ENCODE measurements at places on chromosomes 2 and 18.

DNA sequence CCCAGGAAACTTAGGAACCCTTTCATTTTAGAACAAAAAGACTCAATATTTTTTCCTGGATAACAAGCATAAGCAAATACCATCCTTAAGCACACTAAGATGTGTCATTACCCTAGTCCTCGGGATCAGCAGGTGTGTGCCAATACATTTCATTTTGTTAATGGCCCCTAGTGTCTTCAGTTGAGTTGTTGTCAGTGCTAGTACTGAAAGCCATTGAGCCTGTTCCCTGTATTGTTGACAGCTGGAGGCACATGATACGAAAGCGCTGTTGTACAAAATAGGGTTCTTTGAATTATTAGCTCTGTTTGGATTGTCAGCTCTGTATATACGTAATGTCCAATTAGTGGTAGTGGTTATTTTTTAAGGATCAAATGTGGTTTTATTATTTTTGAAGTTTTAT, 29.5 kb downstream of the VAPA start:
- no peak for DNase-seq

DNA sequence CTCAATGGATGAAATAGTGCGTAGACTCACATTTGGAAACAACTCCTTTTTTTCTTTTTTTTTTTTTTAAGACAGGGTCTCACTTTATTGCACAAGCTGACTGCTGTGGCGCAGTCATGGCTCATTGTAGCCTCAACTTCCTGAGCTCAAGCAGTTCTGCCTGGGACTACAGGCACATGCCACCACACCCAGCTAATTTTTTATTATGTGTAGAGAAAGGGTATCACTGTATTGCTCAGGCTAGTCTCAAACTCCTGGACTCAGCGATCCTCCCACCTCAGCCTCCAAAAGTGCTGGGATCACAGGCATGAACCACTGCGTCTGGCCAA, 17.4 kb downstream of the HAT1 start:
- no peak for DNase-seq

DNA sequence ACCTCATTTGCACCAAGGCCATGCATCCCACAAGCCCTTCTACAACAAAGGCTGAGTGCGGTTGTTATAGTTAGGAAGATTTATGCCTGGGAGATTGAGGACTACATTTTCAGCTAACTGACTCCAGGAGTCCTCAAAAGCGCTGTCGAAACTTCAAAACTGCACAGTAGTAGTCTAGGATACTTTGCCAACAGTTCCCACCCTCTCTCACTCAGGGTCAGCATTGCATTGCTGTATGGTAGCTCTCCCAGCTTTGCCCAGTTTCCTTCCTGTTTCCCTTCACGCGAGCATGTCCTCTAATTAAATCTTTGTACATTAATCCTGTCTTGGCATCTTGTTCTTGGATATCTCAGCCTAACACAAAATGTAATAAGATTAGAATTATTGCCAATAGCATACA, 420.6 kb upstream of the UBE2E3 start:
- no peak for DNase-seq

DNA sequence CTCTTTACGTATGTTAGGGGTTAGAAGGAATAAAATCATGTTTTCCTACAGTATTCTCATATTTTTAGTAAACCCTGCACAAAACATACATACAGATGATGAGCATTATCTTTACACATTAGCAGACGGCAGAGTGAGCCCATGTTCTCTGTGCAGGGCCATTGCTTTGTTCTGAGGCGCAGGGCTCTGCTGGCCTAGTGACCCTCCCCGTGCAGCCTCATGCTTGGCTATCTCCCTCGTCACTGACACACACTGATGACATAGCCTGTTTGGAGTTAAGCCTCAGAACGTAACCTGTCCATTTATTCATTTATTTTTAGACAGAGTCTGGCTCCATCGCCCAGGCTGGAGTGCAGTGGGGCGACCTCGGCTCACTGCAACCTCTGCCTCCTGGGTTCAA, 115.9 kb upstream of the FOSL2 start:
- no peak for DNase-seq

GRCh38 chr2:238183821-238184220, 19.7 kb downstream of the ILKAP start:
- no peak for DNase-seq

GRCh38 chr2:218711550-218711929, 905 bp downstream of the TTLL4 start:
- no peak for DNase-seq

GRCh38 chr2:148279216-148279615, 258.3 kb downstream of the MBD5 start:
- DNase-seq: no peak

DNA sequence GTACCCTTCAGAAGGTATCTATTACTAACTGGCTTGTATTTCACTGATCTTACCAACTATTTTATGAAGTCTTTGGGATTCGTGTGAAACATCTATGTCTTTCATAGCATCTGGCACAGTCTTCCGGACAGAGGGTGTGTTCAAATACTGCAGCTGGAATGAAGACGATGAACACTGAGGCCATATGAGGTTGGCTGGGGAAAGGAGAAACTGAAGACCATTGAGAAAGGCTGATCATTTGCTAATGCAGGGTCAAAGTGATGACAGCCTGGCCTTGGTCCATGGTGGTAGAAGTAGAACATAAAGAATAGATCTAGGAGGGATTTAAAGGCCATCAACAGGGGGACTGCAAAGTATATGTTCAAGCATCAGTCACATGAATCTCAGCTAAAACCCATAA, 132.7 kb downstream of the CCBE1 start:
- DNase-seq: no peak

DNA sequence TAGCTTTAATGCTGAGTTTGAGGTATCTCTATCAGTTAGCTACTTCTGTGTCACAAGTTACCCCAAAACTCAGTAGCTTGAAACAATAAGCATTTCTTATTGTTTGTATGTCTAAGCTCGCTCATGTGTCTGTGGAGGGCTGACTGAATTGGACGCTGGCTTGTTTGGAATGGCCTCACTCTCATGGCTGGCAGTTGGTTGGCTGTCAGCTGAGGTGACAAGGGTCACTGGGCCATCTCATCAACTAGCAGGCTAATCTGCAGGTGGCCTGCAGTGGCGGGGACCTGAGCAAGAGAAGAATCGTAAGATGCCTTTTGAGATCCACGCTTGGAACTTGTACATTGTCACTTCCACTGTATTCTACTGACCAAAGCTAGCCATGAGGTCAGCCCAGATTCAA, 13.4 kb upstream of the DLX2 start:
- DNase-seq: no peak

DNA sequence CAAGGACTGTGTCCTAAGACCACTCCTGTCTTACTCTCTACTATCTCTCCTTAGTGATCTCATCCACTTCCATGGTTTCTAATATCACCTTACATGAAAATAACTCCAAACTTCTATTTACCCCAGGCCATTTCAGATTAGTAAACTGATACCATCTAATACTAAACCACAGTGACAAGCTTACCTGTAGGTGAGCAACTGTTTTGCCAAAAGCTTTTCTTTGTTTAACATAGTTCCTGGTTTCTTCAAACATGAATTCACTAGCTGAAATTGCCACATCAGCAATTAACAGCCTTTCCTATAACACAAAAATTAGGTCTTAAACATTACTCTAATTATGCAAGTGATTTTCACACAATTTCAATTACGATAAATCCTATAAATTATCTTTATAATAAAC, 22.1 kb downstream of the ACADL start:
- DNase-seq: peak; percentile 63

- DNase-seq: no peak
Measured at GRCh38 chr2:27347641-27348040, 8.9 kb downstream of the GTF3C2 start.

DNA sequence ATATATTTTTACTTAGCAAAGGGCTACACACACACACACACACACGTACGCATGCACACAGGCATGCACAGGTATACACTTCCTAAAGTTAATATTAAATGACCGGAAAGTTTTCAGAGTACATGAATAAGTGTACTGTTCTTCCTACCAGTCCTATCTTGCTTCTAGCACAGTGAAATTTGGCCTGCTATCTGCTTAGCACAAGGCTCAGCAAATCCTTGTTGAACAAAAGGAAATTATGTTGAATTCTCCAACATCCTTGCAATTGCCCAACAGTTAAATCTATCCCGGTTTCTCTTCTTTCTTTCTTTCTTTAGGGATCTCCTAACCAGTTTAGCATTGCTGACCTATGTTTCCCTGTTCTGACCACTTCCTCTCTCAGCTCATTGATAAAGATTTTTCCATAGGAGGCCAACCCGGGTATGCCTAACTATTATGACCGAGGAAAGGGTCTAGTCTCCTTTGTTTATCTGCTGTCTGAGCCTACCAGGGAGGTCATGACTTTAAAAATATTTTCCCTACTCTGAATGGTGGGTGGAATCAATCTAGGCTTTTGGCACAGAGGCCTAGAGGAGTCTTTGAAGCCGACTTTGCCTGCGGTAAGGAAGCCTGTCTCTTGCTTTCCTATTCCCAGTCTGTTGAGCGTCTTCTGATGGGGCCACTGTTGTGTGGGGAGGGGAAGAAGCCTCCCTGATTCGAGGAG, 400.7 kb downstream of the HRH4 start:
- DNase-seq: peak; percentile 20

GRCh38 chr2:48114256-48114655, 208.0 kb upstream of the FBXO11 start:
- peak; percentile 100 for DNase-seq

DNA sequence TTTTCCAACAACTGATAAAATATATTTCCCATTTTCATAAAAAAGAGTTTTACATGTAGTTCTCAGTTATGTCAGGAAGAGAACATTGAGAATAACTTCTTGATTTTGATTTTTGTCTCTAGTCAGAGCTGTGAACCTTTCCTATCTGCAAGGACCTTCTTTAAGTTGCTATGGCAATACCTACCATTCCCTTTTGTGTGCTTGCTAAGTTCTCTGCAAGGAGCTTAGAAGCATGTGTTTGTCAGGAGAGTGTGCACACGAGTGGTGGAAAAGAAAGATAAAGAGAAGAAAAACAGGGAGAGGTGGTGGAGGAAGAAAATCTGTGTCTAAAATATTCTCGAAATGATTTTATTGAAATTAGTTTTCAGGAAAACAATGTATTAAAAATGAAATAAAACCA, 140.3 kb upstream of the SLC8A1 start:
- DNase-seq: no peak

DNA sequence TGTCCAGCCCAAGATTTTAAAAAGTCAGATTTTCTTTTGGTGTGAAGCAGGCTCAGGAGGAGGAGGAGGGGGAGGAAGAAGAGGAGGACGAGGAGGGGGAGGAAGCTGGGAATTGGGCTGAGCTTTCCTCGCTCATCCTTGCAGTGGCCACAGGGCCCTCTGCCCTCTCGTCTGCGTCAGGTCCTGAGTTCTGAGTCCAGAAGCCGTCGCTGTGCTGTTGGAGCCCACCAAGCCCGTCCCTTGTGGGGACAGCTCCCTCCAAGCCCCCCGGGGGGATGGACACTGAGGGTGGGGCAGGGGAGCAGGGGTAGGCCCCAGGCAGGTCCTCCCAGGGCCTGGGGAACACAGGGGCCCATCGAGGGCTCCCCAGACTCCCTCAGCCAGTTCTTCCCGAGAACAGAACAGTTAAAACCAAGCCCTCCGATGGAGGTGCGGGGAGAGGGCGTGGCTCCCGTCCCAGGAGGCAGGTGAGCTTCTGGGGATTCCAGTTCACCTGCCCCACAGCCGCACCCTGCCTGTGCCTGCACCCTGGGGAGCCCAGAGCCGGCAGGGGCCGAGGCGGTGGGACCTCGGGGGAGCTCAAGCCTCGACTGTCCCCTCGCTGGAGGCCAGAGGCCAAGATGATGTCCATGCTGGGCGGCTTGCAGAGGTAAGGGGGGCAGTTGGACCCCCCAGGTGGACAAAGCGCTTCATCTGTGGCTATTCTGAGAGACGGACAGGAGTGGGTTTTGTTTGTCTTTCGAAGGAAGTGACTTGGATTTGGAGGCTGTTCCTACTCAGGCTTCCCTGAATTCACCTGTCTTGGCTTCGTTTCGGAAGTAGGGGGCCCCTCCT, at the start of gene GAL3ST2:
TSS of gene GAL3ST2 (plus strand) at position 487 of the 834 bp plus-strand sequence. CDS start at position 621, 134 bp downstream.
- no peak for DNase-seq

DNA sequence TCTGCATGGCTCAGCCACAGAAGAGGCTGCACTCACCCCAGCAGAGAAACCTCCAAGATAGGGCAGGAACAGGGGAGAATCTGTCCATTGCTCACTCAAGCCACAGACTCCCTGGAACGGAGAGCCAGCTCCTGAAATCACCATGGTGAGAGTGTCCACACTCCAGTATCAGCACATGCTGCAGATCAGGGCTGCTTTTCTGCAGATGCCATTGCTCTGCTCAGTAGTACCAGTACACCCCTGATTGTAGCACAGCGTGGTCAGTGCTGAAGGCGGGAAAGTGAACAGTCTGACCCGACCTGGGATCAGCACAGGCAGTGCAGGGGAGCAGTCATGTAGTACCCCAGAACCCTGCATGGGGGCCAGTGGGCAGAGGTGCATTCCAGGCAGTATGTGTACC, 73.9 kb downstream of the GYPC start:
- DNase-seq: no peak

DNA sequence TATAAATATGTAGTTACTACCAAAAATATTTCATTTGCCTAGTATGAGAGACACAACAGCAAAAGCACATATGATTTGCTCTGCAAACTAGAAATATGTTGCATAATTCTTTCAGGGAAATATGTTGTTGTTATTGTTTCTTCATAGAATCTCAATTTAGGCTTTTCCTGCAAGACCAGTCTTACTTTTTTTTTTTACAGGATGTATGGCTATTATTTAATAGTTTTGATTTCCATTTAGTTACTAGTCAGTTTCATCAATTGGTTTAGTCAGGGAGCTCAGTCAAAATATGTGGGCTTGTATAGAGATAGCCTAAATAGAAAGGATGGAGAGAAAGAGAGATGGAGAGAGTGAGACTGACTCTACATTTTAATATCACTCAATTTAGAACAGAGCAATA, 6.1 kb downstream of the LRP1B start:
- DNase-seq: no peak

DNA sequence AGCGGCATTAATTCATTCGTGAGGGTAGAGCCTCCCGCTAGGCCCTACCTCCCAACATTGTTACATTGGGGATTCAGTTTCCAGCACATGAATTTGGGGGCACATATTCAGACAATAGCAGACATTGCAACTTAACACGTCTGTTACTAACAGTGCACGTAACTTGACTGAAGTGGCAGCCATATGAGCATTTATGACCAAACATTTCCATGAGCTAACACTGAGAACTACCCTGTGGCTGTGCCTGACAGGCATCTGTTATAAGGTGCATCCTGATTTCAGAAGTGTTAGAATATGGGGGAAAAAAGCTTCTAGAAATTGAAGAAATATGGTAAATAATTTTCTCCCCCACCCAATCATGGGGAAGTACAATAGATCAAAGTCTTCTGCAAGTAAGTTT, 24.5 kb downstream of the MALT1 start:
- no peak for DNase-seq

DNA sequence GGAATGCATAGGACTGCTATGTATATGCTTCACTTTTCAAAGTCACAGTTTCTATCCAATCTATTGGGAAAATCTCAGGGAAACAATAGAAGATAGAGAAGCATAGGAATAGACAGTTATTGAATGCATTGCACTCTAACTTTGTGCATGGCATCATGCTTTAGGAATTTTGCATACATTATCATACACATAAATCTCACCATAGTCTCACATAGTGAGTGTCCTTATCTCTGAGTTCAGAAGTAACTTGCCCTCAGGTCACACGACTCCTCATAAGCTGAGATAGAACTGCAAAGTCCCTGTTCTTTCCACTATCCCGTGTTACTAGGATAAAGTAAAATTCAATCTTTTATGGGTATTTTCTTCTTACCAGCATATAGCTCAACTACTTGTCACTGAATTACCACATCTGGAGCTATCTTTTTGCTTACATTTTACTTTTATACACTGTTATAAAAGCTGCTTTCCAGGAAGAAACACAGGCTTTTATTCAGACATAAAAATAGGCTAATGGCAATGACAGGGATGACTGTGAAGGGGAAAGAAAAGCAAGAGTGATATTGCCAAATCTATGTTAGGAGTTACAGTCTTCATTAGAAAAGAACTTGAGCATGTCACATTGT, 666.9 kb downstream of the XIRP2 start:
- DNase-seq: no peak

Data from mammary epithelial cell (primary cell).